ENCODE measurements at places on chromosomes 1 and 21. TPM values are rescaled to one million over a fixed set of nuclear protein-coding genes. Genes with fewer than 3 reads are reported as not detected.

IFNAR1 gene
- 61.7 TPM for polyA plus RNA-seq

SLC2A5 gene
- not detected for polyA plus RNA-seq

THEM4 gene
- polyA plus RNA-seq: 105 TPM

DENND2C gene
- polyA plus RNA-seq: not detected

HNRNPCL1 gene
- not detected for polyA plus RNA-seq

MMP23B gene
- not detected for polyA plus RNA-seq

SRSF4 gene
- 95.0 TPM for polyA plus RNA-seq

OR2L5 gene
- not detected for polyA plus RNA-seq

KLF17 gene
- not detected for polyA plus RNA-seq

RHOC gene
- polyA plus RNA-seq: 20.1 TPM

KRTAP11-1 gene
- not detected for polyA plus RNA-seq

CELA3B gene
- not detected for polyA plus RNA-seq

SORT1 gene
- not detected for polyA plus RNA-seq

RSRP1 gene
- 56.2 TPM for polyA plus RNA-seq

PRDM16 gene
- not detected for polyA plus RNA-seq

FCER1G gene
- 48.4 TPM for polyA plus RNA-seq

GRCh38 chr1:219478811-219479210 lies 134.1 kb downstream of the ZC3H11B start:
- H3K27me3 ChIP-seq: no peaks in the 10 kb centered on the region
- DNase-seq: no peak
- H3K4me3 ChIP-seq: no peak overlapping the region
- no peaks in the 10 kb centered on the region for H3K36me3 ChIP-seq
- no peak overlapping the region for H3K27ac ChIP-seq

GRCh38 chr1:13714851-13715250 lies 14.9 kb downstream of the PRDM2 start:
- DNase-seq: no peak
- peaks cover 9% of the 10 kb centered on the region for H3K36me3 ChIP-seq
- no peaks in the 10 kb centered on the region for H3K27me3 ChIP-seq
- no peak overlapping the region for H3K27ac ChIP-seq
- no peak overlapping the region for H3K4me3 ChIP-seq
- H3K4me1 ChIP-seq: peaks cover 6% of the 10 kb centered on the region

DNA sequence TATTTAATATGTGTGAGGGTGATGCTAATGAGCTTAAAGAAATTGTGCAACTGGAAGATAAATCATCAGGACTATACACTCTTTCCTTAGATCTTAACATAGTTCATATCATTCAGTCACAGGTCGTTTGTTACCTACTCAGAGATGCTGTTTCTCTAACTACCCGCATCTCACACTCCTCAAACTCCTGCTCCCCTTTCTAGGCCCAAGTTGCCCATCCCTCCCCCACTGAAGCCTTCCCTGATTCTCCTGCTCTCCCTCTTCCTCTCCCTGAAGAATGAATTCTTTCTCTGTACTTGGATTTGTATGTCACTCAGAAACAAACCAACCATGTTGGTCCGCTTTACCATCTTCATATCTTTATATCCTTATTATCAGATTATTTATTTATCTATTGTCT lies 9.1 kb downstream of the SH3GLB1 start:
- H3K27me3 ChIP-seq: no peaks in the 10 kb centered on the region
- no peak overlapping the region for H3K4me3 ChIP-seq
- H3K36me3 ChIP-seq: peaks cover 20% of the 10 kb centered on the region
- peaks cover 30% of the 10 kb centered on the region for H3K4me1 ChIP-seq

- H3K27ac ChIP-seq: no peak overlapping the region
- peaks cover 22% of the 10 kb centered on the region for H3K4me1 ChIP-seq
- H3K36me3 ChIP-seq: no peaks in the 10 kb centered on the region
- H3K27me3 ChIP-seq: no peaks in the 10 kb centered on the region
- H3K4me3 ChIP-seq: no peak overlapping the region
- DNase-seq: no peak
These were observed 51.2 kb upstream of the TIAM1 start for GRCh38 chr21:31395268-31395667.

GRCh38 chr1:12177156-12177998 lies 10.6 kb downstream of the TNFRSF1B start:
- peak overlapping the region; percentile 62 for H3K4me3 ChIP-seq
- DNase-seq: peak; percentile 59
- H3K27me3 ChIP-seq: no peaks in the 10 kb centered on the region
- peaks cover 99% of the 10 kb centered on the region for H3K4me1 ChIP-seq
- H3K27ac ChIP-seq: peak overlapping the region; percentile 97

- DNase-seq: no peak
- no peak overlapping the region for H3K27ac ChIP-seq
- no peaks in the 10 kb centered on the region for H3K36me3 ChIP-seq
- H3K27me3 ChIP-seq: no peaks in the 10 kb centered on the region
- no peaks in the 10 kb centered on the region for H3K4me1 ChIP-seq
These were observed 21.2 kb downstream of the TP73 start for GRCh38 chr1:3673381-3674099.

GRCh38 chr1:78419309-78419708 lies 71.5 kb upstream of the PTGFR start:
- DNase-seq: no peak
- no peaks in the 10 kb centered on the region for H3K4me1 ChIP-seq
- H3K27me3 ChIP-seq: no peaks in the 10 kb centered on the region
- no peak overlapping the region for H3K4me3 ChIP-seq

DNA sequence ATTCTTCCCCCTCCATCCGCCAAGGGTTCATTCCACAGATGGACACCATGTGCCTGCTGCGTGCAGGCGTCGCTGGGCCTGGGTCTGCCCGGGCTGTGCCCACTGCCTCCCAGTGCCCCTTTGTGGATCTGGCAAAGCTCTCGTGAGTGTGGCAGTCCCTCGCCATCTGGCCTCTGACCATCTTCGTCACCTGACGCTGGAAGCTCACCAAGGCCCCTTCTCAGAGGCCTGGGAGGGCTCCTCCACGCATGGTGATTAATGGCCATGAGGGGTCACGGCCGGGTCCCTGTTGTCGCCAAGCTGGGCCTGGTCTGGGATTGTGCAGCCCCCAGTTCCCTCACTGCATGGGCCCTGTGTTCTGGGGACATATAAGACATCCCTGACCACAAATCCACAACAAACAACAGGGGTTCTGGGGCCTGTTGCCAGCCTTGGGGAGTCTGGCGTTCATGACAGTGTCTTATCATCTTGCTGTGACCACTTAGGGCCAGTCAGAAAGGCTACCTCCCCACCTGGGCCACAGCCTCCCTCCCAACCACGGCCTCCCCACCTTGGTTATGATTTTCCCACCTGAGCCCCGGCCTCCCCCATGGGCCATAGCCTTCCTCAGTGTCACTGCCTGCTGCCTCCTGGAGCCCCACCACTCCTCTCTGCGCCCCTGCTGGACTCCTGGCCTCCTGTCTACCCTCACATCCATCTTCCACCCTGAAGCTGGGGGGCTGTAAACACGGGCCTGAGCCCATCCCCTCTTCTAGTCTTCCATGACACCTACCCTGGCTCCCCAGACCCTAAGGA lies 27.9 kb downstream of the SLC45A1 start:
- no peak overlapping the region for H3K4me3 ChIP-seq
- H3K27ac ChIP-seq: no peak overlapping the region

- peaks cover 100% of the 10 kb centered on the region for H3K4me1 ChIP-seq
- H3K27ac ChIP-seq: peak overlapping the region; percentile 84
- H3K4me3 ChIP-seq: peak overlapping the region; percentile 63
- peaks cover 16% of the 10 kb centered on the region for H3K36me3 ChIP-seq
These were observed 9.5 kb downstream of the ZBTB7B start for GRCh38 chr1:155012026-155012546.

DNA sequence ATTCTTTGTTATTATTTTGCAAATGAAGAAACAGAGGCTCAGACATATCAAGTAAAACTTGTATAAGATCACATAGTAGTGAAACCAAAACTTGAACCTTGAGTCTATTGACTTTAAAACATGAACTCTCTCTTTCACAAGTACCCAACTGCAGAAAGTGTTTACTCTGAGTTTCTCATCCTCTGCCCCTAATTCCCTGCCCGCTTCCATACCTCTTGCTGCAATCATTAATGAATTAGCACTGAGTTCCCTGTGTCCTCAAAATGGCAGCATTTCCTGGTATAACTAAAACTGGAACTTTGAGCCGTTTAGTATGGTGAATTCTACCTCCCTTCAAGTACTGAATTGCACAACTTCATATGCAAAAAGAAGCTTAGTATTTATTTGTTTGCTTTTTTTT lies 147.7 kb upstream of the DNAH14 start:
- no peaks in the 10 kb centered on the region for H3K4me1 ChIP-seq
- H3K27me3 ChIP-seq: no peaks in the 10 kb centered on the region
- peak; percentile 3 for DNase-seq
- no peak overlapping the region for H3K4me3 ChIP-seq

DNA sequence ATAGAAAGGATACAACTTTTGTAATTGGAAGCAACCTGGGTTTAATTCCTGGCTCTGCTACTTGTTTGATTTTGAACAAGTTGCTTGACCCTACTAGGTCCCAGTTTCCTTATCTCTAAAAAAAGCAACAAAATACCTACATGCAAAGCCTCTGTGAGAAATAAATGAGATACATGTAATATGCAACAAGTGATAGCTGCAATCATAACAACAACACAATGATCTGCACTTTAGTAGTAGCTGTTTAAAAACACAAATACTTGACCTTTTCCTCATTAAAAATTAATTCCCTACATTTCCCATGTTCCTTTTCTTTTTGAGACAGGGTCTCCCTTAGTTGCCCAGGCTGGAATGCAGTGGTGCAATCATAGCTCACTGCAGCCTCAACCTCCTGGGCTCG lies 40.0 kb downstream of the FRRS1 start:
- H3K4me1 ChIP-seq: no peaks in the 10 kb centered on the region
- no peak overlapping the region for H3K27ac ChIP-seq
- no peaks in the 10 kb centered on the region for H3K27me3 ChIP-seq
- no peaks in the 10 kb centered on the region for H3K36me3 ChIP-seq

DNA sequence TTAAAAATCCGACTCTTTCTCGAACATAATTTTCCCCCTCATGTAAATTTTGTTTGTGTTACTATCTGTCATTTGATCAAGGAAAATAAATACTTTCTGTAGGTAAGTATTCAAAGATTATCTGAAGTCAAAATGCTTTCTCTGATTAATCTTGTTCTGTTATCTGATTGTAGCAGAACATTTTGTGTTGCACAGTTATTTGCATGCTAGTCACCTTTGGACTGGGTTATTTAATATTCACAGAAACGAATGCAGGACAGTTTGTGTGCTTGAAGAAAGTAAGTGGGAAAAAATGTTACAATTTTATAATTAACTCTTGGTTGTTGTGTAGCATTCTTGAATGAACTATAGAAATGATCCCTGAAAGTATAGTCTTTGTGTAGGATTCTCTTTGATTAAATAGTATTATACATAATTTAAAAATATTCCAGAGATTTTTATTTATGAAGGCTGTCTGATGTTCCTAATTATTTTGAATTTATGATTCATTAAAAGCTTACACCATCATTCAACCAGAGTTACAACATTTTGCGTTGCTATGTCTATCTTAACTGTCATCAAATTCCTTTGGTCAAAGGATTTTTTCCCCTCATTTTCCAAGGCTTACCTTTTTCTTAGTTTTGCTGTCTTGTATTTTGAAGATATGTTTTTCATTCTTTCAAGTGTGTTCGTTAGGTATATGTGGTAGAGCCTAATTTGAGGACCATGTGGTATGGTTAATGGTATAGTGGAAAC lies 176.6 kb downstream of the GIPC2 start:
- no peaks in the 10 kb centered on the region for H3K4me1 ChIP-seq
- no peaks in the 10 kb centered on the region for H3K27me3 ChIP-seq
- H3K36me3 ChIP-seq: no peaks in the 10 kb centered on the region
- no peak overlapping the region for H3K27ac ChIP-seq
- H3K4me3 ChIP-seq: no peak overlapping the region

- H3K36me3 ChIP-seq: no peaks in the 10 kb centered on the region
- no peak overlapping the region for H3K27ac ChIP-seq
- H3K4me1 ChIP-seq: no peaks in the 10 kb centered on the region
- DNase-seq: no peak
These were observed 256.1 kb upstream of the C1orf87 start for GRCh38 chr1:60329651-60330050.

DNA sequence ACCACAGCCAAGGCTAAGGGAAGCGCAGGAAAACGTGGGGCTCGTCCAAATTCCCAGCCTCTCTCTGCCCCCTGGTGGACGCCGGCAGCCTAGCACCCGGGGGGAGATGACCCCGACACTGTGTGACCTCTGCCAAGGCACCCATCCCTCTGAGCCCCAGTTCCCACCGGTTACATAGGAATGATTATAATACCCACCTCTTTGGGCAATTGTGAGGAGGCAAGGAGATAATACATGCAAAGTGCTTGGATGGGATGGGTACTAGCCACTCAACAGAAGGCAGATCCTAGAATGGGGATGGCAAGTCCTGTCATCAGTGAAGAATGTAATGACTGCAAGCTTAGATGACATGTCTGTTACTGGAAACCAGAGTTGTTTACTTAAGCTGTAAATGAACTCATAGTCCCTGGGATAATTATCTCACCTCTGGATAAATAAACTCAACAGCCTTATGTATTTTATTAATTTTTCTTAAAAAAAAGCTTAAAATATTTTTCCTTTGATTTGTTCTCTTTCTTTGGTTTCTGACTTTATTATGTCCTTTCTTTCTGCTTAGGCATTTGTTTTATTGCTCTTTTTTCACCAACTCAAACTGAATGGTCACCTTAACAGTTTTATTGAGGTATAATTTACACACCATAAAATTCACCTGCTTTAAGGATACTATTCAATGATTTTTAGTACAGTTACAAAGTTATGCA lies 11.3 kb upstream of the BMP8B start:
- H3K27ac ChIP-seq: peak overlapping the region; percentile 80
- H3K4me1 ChIP-seq: peaks cover 6% of the 10 kb centered on the region
- DNase-seq: peak; percentile 56
- no peaks in the 10 kb centered on the region for H3K27me3 ChIP-seq
- no peaks in the 10 kb centered on the region for H3K36me3 ChIP-seq

DNA sequence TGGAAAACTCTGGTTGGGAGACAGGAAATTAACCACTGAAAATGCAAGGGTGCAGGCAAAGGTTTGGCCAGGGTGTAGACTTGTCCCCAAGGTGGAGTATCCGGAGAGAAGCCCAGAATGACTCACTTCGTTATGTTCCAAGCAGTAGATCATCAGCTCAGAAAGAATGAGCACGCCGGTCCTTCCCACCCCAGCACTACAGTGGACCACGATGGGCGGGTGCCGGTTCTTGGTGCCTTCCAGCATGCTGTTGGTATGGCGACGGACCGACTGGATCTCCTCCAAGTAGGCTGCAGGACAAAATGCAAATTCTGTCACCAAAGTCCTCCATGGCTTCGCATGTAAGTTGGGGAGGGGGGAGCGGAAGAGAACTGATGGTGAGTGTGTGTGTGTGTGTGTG lies 83.4 kb downstream of the SMYD2 start:
- no peak overlapping the region for H3K27ac ChIP-seq
- peaks cover 2% of the 10 kb centered on the region for H3K27me3 ChIP-seq
- H3K4me1 ChIP-seq: no peaks in the 10 kb centered on the region

- peaks cover 3% of the 10 kb centered on the region for H3K4me1 ChIP-seq
- peaks cover 45% of the 10 kb centered on the region for H3K36me3 ChIP-seq
- no peak for DNase-seq
These were observed 27.8 kb downstream of the ELK4 start for GRCh38 chr1:205604059-205604458.

GRCh38 chr1:67648582-67649326 lies 36.2 kb upstream of the GADD45A start:
- no peaks in the 10 kb centered on the region for H3K4me1 ChIP-seq
- no peaks in the 10 kb centered on the region for H3K36me3 ChIP-seq
- no peaks in the 10 kb centered on the region for H3K27me3 ChIP-seq
- no peak for DNase-seq
- H3K4me3 ChIP-seq: no peak overlapping the region
- no peak overlapping the region for H3K27ac ChIP-seq

- no peak for DNase-seq
- H3K36me3 ChIP-seq: no peaks in the 10 kb centered on the region
- peaks cover 6% of the 10 kb centered on the region for H3K27me3 ChIP-seq
- H3K4me3 ChIP-seq: no peak overlapping the region
These were observed 22.8 kb downstream of the HFM1 start for GRCh38 chr1:91381844-91382243.

All from CD4-positive, CD25-positive, alpha-beta regulatory T cell (primary cell).